ENCODE measurements at places on chromosomes 1 and 21. TPM values are rescaled to one million over a fixed set of nuclear protein-coding genes. Genes with fewer than 3 reads are reported as not detected.
A peak's percentile ranks its signal among the peaks of the same experiment; 100 is the strongest.

DNA sequence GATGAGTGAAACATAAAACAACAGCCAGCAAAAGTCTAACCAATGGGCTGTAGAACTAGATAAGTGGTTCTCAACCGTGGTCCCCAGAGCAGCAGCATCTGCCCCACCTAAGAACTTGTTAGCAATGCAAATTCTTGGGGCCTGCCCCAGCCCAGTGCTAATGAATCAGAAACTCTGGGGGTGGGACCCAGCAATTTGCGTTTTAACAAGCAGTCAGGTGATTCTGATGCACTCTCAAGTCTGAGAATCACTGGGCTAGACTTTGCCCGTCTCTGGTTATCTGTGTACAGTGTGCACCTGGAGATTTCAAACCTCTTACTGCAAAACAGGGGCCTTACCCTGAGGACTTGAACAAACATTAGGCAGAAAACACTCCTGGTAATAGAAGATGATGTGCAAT, 66.5 kb downstream of the PLXNA2 start:
- peak overlapping the region; percentile 52 for H3K27ac ChIP-seq
- no peaks in the 10 kb centered on the region for H3K36me3 ChIP-seq
- H3K4me1 ChIP-seq = peaks cover 27% of the 10 kb centered on the region
- peak; percentile 95 for DNase-seq
- no peaks in the 10 kb centered on the region for H3K27me3 ChIP-seq
- H3K4me3 ChIP-seq = no peak overlapping the region

PTPRC gene
- polyA plus RNA-seq = 6.8 TPM

SLAMF8 gene
- 4.4 TPM for polyA plus RNA-seq

DNA sequence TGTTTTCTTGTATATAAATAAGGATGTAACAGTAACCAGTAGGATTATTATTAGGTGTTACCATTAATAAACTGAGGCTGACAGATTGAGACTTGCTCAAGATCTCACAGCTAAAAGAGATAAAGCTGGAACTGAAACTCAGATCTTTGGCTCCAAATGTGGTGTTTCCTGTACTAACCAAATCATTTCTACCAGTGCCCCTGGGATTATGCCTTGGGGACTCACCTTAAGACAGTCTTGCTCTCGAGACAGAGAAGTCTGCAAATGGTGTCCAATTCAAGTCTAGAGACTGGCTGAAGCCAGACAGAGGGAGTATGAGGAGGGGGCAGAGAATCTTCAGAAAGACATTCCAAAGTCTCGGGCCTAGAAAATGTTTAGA, 593 bp upstream of the CD53 start:
- no peak overlapping the region for H3K4me3 ChIP-seq
- no peaks in the 10 kb centered on the region for H3K27me3 ChIP-seq
- H3K36me3 ChIP-seq = no peaks in the 10 kb centered on the region
- peaks cover 3% of the 10 kb centered on the region for H3K4me1 ChIP-seq
- no peak overlapping the region for H3K27ac ChIP-seq
- DNase-seq = no peak

GRCh38 chr1:32886828-32887414, 630 bp downstream of the HPCA start:
- DNase-seq = no peak
- H3K4me3 ChIP-seq = no peak overlapping the region
- H3K36me3 ChIP-seq = no peaks in the 10 kb centered on the region
- no peaks in the 10 kb centered on the region for H3K4me1 ChIP-seq
